Amygdala (tissue), 56 donors: ENCODE measurements at places on chromosomes 3 and 15.

- DNase-seq: no peak
Observed at GRCh38 chr3:194508491-194509453, 22.0 kb upstream of the ATP13A3 start.

DNA sequence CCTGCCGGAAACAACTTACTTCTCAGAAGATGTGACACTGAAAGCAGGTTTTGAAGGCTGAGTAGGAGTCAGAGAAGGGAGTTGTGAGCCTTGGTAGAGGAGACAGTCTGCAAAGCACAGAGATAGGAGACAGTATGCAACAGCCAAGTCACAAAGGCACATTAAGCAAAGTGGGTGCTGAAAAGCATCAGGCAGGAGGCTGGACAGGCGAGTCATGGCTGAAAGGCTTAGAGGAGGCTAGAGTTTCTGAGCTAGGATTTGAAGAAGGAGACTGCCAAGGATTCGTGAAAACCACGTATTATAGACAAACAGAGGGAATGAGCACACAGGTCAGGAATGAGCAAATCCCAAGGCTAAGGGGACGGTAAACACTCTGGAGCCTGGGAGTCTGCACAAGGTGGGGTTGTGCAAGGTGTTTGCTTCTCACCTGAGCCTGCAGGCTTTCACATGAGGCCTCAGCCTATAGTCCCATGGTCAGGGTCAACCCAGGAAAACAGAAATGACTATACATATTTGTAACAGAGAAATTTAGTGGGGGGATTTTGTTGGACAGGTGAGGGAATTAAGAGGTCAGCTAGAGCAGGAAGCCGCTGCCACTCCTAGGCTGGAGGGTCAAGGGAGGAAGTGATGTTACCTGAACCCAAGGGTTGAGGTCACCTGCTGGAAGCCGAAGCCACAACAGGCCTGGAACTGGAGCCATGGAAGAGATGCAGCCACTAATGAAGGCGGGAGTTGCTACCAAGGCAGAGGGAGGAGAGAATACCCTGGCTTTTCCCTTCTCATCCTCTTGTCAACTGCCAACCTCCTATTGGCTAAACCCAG lies 23.1 kb upstream of the TRIM71 start:
- DNase-seq: no peak

GRCh38 chr3:60073228-60073627 lies 1023.4 kb upstream of the CFAP20DC start:
- DNase-seq: no peak

- no peak for DNase-seq
Observed at GRCh38 chr15:74184582-74185091, 11.1 kb downstream of the ISLR start.

DNA sequence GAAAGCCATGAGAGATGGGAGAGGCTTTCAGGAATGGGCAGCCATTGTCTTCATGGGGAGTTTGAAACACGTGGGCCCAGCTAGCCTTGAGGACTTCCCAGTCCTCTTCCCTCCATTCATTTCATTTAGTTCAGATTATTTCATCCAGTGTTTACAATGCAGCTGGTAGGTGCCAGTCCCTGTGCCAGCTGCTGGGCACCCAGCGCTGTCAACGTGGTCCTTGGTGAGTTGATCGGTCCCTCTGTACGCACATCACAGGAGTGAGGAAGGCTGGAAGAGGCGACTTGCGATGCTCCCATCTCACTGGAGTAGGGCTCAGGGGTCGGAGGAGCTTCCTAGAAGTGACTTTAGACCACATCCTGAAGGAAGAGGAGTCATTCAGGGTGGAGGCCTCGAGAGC lies 206.4 kb upstream of the BHLHE40 start:
- no peak for DNase-seq

GRCh38 chr3:123018683-123019082 lies 8.9 kb downstream of the SEMA5B start:
- no peak for DNase-seq

DNA sequence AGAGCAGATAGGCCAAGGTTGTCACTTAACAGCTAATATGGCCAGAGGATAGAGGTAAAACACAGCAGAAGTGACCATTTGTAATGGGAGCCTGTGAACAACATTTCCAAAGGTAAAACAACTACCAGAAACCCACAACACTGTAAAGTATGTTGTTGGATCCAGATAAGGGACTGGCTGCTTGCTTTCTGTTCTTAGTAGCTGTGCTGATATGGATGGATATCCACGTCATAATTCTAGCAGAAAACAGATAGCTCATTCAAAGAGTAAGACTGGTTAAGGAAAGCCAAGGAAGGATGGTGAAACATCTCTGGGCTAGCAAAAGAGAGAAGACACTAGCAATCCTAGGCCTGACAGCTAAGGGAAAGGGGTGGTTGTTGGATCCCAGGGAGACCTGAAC lies 36.9 kb upstream of the SPRED1 start:
- no peak for DNase-seq

- DNase-seq: no peak
Observed at GRCh38 chr15:74035121-74036017, 40.9 kb downstream of the PML start.
